ENCODE measurements at places on chromosomes 5 and 9.

DNA sequence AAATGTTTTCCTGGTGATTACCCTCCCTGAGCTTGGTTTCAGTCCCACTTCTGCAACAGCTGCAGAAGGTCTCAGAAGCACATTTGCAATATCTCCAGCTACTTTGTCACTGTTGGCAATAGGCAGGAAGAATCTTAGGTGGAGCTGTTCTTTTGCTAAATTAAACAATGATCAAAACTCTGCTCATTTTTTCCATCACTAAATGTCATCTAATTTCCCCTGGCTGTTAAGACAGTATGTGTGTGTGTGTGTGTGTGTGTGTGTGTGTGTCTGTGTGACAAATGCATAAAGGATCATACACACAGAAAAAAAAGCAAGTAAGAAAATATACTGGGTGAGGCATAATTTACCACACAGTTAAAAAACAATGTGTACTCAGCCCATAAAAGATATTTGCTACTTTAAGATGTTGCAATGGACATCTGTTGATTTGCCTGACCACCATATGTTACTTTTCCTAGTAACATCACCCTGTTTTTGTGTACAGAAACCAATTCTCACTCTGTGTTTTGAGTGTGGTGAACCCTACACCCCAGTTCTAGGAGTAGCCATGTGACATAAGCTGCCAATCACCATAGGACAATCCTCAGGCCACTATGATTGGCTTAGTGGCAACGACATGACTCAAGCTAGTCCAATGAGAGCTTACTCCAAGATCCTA lies 572.6 kb upstream of the CLINT1 start:
- peaks cover 16% of the 10 kb centered on the region for H3K4me1 ChIP-seq
- DNase-seq, result no peak
- no peaks in the 10 kb centered on the region for H3K27me3 ChIP-seq
- H3K4me3 ChIP-seq, result no peak overlapping the region
- no peaks in the 10 kb centered on the region for H3K36me3 ChIP-seq

DNA sequence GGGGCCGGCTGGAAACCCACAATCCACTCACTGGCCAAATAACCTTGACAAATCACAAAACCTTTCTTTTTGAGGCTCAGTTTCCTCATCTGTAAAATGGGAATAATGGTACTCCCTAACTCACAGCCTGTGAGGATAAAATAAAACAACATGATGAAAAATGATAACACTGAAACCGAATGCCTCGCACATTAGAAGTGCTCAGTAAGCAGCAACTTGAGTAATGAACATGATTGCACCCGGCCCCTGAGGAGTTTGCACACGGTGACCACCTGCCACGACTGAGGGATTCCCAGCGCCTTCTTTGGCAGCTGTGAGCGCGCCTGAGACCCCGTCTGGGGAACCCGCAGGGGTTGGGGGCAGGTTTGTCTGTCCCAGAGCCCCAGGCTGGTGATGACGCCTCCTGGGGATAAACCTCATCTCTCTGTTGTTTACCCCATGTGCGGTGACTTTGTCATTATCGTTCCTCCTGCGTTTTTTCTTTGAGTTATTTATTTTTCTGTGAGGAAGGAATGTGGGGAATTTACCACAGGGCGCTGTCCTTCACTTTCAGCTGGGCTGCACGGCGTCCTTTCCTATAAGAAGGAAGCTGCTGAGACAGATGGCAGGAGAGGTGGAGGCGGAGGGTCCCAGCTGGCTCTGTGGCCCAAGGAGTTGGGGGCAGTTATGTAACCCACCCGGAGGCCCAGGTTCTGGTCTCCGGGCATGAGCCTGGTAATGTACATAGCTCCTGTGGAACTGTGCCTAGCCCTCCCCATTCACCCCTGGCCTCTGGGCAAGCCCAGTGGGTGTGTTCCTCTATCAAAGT lies 3.0 kb upstream of the SYNPO start:
- no peaks in the 10 kb centered on the region for H3K36me3 ChIP-seq
- H3K4me3 ChIP-seq, result no peak overlapping the region
- no peak for DNase-seq
- peak overlapping the region; percentile 71 for H3K27ac ChIP-seq

- H3K4me1 ChIP-seq, result no peaks in the 10 kb centered on the region
- H3K36me3 ChIP-seq, result no peaks in the 10 kb centered on the region
- no peak overlapping the region for H3K27ac ChIP-seq
- no peaks in the 10 kb centered on the region for H3K27me3 ChIP-seq
Observed at GRCh38 chr5:20497356-20497755, 509.4 kb upstream of the CDH18 start.

DNA sequence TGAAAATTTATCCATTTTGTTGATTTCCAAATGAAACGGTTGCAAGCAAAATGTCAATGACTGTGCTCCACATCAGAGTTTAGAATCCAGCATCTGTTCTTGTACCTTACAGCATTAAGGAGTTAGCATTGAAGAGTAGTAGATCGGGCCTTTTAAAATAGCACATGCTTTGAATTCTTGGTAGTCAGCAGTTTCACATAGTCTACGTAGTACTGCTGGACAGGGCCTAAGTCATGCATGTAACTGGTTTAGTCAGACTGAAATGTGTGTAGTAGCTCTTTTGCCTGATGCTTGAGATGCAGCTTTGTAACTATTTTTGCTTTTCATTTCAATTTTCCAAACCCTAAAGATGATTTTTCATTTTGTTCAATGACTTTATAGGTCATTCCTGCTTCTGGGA lies 19.8 kb downstream of the LECT2 start:
- H3K27me3 ChIP-seq, result peaks cover 21% of the 10 kb centered on the region
- H3K4me3 ChIP-seq, result no peak overlapping the region
- no peak overlapping the region for H3K27ac ChIP-seq
- no peaks in the 10 kb centered on the region for H3K36me3 ChIP-seq
- no peaks in the 10 kb centered on the region for H3K4me1 ChIP-seq

GRCh38 chr9:125296843-125297372 lies 35.3 kb downstream of the GAPVD1 start:
- peaks cover 13% of the 10 kb centered on the region for H3K36me3 ChIP-seq
- no peak overlapping the region for H3K4me3 ChIP-seq
- no peaks in the 10 kb centered on the region for H3K4me1 ChIP-seq
- no peak for DNase-seq

DNA sequence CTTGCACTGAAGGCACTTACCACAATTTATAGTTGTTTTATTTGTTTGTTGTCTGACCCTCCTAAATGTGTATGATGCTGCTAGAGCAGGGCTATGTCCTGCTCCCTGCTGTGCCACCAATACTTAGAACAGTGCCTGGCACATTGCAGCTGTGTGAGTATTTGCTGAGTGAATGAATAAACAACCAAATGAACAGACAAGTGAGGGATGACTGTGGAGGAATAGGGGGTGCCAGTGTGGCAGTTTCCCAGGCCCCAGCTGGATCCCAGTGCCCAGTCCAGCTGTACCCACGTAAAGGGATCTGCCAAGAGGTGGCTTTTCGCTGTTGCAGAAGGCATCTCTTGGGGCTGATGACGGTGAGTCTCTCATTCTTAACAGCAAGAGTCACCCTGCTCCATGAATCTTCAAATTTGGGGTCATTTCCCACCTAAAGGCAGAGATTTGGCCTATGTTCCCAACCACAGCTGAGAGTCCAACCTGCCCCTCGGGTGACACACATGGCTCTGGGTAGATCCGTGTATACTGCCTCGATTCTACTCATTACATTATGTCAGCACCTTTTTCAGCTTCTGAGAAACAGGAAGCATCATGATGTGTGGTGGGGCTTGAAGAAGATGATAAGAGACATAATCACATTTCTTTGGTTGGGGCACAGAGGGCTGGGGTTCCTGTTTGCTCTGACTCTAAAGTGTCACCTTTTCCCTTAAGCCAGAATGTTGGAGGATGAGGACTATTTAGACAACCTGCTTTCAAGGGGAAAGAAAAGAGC lies 14.3 kb downstream of the IL5 start:
- H3K27me3 ChIP-seq, result no peaks in the 10 kb centered on the region
- H3K27ac ChIP-seq, result no peak overlapping the region
- DNase-seq, result peak; percentile 17
- H3K36me3 ChIP-seq, result no peaks in the 10 kb centered on the region

Data from thymus (tissue), 14 donors.